ENCODE measurements at places on chromosomes 7 and 10.

- no peak for DNase-seq
These were observed 192.6 kb upstream of the FRMD4A start for GRCh38 chr10:14523286-14523685.

GRCh38 chr10:33286157-33286934, 48.1 kb downstream of the NRP1 start:
- no peak for DNase-seq

DNA sequence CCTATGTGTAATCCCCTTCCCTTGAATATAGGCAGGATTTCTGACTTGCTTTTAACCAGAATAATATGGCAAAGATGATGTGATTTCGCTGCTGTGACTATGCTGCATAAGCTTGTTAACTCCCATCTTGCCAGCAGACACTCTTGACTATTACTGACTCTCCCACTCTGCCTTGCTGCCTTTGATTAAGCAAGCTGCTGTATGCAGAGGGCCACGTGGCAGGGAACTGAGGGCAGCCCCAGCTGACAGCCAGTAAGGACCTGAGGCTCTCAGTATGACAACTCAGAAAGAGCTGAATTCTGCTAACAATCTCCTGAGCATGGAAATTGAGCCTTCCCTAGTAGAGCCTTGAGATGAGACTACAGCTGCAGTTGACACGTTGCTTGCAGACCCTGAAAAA, 279.4 kb upstream of the CACNA2D1 start:
- DNase-seq, result no peak

- no peak for DNase-seq
These were observed 98.9 kb downstream of the ARHGAP12 start for GRCh38 chr10:31829776-31830175.

GRCh38 chr10:11886138-11886474, 63.0 kb downstream of the PROSER2 start:
- DNase-seq, result no peak

DNA sequence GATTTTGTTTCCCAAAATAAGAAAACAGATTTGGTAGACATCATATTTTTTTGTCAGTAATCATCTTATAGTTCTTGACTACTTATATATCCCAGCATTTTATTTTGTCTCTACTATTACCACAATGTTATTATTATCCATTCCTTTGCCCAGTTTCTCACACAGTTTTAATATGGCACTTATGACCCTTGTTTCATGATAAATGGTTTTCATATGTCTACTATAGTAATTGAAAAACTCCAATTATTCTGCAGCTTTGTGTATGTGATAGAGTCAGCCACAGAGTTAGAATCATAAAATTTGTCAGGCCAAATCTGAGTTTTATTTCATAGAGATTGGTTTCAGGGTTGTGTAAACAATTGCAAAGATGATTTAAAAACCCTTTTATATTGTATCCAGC, 203.9 kb downstream of the MALRD1 start:
- DNase-seq, result no peak

GRCh38 chr7:98733036-98733435, 116.0 kb downstream of the NPTX2 start:
- DNase-seq, result no peak

GRCh38 chr7:126657599-126658358, 595.0 kb downstream of the GRM8 start:
- DNase-seq, result no peak

GRCh38 chr7:11642841-11643240, 189.2 kb downstream of the THSD7A start:
- no peak for DNase-seq
